Astrocyte (in vitro differentiated cells and primary cell): ENCODE measurements at places on chromosomes 7 and 10.
A peak's percentile ranks its signal among the peaks of the same experiment; 100 is the strongest.

- DNase-seq: no peak
Measured at GRCh38 chr10:5356302-5356763, 8.4 kb upstream of the UCN3 start.

DNA sequence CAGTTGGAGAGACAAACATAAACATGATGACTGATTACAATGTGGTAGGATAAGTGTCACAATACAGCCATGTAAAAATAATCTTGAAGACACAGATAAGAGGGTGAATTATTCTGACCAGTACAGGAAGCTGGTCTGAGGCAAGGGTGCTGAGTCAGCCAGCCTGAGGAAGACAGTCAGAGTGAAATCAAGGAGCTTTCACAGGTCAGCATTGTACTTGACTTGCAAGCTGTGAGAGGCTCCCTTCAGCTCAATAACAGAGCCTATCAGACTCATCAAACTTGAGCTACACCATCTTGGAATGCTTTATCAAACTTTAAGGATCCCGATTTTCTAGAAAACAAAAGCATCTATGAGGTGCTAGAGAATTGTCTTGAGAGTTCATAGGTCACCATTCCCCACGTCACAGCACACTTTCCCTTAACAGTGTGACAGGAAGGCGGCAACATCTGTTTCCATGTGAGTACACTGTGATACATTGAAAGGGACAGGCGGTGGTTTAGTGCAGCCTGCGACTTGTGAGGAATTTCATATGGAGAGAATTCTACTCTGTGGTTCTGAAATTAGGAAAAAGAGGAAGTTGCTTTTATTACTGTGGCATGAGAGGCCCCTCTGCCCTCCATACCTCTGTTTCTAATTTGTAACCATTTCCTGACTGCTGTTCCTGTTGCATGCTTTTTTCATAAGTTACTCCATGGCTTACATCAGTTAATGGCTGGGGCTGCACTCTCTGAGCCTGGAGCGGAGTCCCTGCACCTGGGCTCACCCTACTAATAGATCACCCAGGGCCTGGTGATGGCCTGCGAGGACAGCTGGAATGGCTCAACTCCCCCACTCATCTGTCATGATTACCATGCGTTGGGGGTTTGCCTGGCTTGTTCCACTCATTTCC lies 417.1 kb downstream of the SUGCT start:
- DNase-seq: peak; percentile 82

GRCh38 chr10:25226775-25227682 lies 52.2 kb downstream of the GPR158 start:
- peak; percentile 36 for DNase-seq

GRCh38 chr10:131444286-131444685 lies 132.8 kb upstream of the TCERG1L start:
- no peak for DNase-seq

GRCh38 chr7:29877196-29877595 lies 70.9 kb downstream of the WIPF3 start:
- no peak for DNase-seq

DNA sequence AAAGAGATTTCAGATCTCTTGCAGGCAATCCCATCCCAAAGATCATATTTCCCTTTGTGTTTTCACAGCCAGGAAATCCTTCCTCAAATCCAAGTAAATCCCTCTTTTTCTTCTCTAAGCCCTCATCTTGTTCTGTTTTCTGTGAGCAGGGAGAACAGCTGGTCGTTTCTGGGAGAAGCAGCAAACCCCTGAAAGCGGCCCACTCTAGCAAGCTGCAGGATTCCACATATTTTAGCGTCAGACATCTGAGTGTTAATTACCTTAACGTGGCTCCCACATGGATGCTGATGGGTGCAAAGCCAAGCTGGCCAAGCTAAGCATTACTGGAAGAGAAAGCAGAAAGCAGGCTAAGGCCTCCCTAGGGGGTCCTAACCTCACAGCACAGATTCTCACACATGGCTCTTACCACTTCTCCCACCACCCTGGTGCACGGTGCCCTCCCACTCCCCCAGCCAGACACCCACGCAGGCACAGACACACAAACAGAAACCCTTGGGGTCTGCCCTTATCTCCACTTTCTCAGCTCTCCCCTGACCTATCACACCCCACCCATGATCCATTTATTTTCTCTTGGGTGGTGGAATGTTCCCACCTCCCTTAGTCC lies 551.0 kb upstream of the AUTS2 start:
- no peak for DNase-seq

- no peak for DNase-seq
Measured at GRCh38 chr7:106957766-106958165, 86.7 kb upstream of the PRKAR2B start.

GRCh38 chr7:69966766-69967591 lies 368.7 kb downstream of the AUTS2 start:
- DNase-seq: peak; percentile 29

- no peak for DNase-seq
Measured at GRCh38 chr7:151681726-151682125, 162.0 kb upstream of the RHEB start.

DNA sequence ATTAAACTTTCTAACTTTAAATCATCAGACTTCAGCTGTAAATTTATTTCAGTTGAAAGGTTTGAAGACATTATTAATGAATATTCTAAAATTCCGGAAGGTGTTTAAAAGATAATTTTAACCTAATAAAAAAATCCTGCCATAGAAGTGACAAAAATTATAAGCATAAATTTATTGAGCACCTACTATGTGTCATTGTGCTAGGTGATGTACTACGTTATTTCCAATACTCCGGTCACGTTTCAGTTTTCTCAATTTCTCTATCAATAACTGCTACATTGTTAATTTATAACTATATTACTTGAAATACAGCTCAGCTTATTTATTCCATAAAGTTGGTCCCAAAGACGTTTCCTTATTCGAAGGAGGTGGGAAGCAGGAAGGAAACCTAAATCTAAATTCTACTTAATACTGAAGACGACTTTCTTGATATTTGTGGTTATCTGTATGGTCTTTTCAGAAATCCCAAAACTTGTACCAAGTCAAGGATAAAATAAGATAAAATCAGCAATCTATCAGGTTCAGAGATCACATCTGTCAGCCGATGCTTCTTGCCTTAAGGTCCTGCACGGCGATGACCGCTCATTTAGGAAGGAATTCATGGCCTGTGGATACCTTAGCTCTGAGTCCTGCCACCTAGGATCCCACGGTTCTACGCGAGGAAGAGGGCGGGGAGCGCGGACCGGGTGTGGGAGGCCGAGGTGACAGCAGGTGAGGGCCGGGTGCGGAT lies 1.2 kb upstream of the ZEB1 start:
- no peak for DNase-seq

DNA sequence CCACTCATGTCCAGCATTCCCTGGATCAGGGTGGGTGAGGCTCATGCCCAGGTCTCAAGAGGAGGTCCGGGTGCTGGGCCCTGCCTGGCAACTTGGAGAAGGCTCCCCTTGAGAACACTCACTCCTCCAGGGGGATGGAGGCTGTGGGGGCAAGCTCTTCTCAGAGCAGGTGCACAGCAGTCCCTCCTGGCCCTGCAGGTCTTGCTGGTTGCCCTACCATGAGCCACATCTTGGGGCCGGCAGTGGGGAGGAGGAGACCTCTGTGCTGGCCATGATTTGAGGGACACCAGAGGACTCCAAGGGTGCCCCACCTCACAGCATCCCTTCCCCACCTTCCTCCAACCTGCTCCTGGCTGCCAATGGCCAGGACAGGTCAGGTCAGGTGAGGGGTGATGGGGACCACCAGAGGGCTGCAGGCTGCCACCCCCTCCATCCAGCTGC lies 87.4 kb upstream of the RET start:
- no peak for DNase-seq

DNA sequence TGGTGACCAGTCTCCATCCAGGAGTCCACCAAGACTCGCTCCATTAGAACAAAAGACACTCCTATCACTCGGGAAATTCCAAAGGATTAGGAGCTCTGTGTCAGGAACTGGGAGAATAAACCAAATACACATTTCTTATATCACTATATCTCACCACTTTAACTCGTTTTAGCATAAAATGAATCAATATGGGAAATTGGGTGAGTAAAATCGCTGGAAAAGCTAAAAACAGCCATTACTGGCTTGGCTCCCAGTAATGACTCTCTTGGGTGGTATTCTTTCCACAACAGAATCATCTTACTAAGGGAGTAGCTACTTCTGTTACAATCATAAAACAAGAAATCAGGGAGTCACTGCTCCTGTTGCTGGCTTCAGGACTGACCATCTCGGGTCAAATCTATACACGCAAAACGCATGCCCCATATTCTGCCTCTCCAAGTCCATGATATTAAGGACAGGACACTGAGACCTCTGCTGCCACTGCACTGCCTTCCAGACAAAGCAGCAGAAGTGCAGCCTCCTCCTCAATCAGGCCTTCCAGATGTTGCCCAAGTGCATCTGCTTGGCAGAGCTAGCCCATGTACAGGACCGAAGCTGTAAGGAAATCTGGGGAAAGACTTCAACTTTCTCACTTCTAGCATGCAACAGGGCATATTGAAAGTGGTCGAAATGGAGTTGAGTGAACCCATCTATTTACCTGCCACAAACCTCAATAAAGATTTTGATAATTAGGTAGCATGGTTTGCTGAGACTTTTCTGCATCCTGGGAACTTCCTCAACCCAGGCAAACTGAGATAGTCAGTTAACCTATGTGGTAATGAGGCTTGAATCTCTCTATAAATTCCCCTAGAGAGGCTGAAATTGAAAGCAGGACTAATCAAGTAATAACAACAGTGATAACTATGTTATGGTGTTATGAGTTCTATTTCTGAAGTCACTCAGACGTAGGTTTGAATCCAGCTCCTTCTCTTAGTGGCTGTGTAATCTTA lies 14.4 kb upstream of the PANK1 start:
- DNase-seq: peak; percentile 83

DNA sequence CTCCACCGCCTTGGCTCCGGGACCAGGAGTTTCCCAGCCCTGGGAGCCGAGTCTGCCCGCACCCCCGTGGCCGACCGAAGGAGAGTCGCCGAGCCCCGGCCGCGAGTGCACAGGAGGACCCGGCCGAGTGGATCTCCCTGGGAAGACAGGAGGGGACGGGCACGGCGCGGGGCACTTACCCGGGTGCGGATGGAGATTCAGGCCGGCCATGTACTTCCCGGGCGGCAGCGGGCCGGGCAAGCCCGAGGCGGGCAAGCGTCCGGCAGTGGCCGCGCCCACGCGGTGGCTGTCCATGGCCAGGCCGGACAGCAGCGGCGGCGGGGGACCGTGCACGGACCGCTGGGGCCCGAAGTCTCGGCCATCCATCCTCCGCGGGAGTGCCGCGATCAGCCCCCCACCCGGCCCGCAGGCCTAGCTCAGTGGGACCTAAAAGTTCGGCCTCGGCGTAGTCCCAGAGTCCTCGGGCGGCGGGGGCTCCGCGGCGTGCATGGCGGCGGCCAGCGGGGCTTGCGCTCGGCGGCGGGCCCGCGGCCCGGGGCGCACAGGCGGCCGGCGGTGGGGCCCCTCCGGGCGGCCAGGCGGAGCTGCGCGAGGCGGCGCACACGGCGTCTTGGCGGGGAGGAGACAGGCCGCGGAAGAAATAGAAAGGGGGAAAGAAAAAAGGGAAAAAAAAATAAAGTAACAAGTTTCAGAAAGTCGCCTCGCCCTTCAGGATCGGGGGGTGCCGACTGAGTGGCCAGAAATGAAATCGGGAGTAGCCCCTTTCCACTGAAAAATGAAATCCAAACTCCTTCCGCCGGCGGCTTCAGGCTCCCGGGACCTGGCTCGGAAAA lies 2.5 kb downstream of the TNRC18 start:
- no peak for DNase-seq

- no peak for DNase-seq
Measured at GRCh38 chr10:102919992-102920739, 2.1 kb downstream of the CNNM2 start.

- DNase-seq: peak; percentile 39
Measured at GRCh38 chr7:77450054-77450453, 33.9 kb upstream of the GSAP start.

GRCh38 chr7:86975914-86976313 lies 83.5 kb downstream of the ELAPOR2 start:
- no peak for DNase-seq

DNA sequence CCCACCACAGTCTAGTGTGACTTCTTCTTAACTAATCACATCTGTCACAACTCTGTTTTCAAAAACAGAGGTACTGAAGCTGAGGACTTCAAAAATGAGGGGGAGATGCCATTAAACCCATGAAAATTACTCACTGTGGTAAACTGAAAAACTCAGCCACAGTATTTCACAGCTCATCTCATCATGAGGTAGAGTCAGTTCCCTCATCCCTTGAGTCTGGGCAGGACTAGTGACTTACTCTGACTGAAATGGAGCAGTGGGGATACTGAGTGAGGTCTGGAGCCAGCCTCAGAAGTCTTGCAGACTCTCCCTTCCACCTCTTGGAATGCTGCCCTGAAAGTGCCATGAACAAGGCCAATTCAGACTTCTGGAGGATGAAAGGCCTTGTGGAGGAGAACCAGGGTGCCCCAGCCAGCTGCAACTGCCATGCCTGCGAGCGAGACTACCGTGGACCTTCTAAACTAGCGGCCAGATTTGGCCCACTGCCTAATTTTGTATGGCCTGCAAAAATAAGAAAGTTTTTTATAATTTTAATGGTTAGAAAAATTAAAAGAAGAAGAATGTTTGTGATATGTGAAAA lies 24.7 kb upstream of the ANKRD1 start:
- DNase-seq: peak; percentile 51

GRCh38 chr10:11454958-11455566 lies 156.4 kb downstream of the USP6NL start:
- DNase-seq: no peak

DNA sequence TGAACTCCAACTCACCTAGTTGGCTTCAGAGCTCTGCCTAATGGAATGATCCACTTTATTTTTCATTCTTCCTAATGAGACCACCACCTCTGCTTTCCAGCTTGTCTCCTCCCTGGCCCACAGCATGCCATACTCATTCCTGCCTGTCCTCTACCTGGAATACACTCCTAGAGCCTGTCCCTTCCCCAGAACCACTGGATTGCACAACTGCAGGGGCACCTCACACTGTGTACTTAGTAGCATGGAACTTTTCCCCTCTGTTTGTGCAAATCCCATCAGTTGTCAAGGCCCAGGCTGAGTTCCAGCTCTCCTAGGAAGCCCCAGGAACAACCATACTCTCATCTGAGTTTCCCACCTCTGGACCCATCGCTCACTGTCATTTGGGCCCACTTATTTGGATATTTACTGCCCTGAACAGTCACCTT lies 15.6 kb downstream of the ALDH18A1 start:
- DNase-seq: no peak

GRCh38 chr10:131996466-131997365 lies 15.0 kb upstream of the BNIP3 start:
- no peak for DNase-seq

DNA sequence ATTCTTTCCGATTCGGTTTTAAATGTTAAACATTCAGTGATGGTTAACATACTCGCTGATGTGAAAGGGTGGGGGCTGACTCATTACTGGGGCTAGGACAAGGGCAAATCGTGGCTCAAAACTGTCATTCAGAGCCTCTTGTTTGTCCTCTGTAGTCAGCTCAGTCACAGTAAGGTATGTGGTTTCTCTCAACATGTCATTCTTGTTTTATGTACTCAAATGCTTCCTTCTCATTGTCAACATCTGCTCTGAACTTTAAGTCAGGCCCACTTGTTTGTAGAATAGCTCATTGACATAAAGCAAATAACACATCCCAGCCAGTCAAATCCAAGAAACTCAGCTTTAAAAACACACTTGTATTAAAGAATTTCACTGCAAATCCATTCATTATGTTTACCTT lies 7.3 kb downstream of the SLC16A9 start:
- no peak for DNase-seq

GRCh38 chr10:104835422-104835821 lies 194.3 kb downstream of the SORCS3 start:
- DNase-seq: no peak
